Hematopoietic multipotent progenitor cell treated with erythropoietin and hydrocortisone succinate and interleukin-3 and kit ligand, for 6 days (in vitro differentiated cells): ENCODE measurements at places on chromosomes 11 and 22.

DNA sequence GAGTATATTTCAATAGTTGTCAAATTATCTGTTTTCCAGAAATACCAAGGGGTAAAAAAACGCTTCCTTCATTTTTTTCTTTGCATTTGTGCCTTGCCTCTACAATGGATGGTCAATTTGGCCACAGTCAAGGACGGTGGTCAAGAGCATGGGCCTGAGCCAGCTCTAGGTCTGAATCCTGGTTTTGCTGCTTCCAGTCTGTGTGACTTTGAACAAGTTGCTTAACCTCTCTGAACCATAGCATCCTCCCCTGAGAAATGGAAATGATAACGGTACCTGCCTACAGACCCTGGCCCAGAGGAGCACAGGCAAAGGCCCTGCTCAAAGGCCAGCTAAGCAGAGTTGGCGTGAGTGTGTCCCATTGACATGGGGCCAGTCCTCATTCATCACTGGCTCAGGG is 3.1 kb downstream of the PNPLA5 start:
- no peak for DNase-seq

DNA sequence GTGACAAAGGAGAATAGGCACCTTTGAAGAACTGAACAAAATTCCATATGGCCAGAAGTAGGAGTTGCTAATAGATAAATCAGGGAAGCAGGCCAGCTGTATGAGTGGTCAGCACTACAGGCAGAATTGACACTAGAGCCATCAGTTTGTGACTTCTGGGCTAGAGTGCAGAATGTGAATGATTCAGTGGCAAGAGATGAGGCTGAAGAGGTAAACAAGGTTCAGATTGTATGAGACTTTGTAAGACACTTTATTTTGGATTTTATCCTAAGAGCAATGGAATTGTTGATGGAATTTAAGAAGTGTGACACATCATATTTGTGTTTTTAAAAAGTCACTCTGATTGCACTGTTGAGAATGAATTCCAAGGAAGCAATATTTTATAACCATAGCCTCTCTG is 12.9 kb downstream of the BIRC3 start:
- DNase-seq = no peak

GRCh38 chr11:94751218-94751609 is 16.9 kb upstream of the AMOTL1 start:
- DNase-seq = no peak

GRCh38 chr22:39332441-39333064 is 13.1 kb upstream of the RPL3 start:
- peak; percentile 46 for DNase-seq

DNA sequence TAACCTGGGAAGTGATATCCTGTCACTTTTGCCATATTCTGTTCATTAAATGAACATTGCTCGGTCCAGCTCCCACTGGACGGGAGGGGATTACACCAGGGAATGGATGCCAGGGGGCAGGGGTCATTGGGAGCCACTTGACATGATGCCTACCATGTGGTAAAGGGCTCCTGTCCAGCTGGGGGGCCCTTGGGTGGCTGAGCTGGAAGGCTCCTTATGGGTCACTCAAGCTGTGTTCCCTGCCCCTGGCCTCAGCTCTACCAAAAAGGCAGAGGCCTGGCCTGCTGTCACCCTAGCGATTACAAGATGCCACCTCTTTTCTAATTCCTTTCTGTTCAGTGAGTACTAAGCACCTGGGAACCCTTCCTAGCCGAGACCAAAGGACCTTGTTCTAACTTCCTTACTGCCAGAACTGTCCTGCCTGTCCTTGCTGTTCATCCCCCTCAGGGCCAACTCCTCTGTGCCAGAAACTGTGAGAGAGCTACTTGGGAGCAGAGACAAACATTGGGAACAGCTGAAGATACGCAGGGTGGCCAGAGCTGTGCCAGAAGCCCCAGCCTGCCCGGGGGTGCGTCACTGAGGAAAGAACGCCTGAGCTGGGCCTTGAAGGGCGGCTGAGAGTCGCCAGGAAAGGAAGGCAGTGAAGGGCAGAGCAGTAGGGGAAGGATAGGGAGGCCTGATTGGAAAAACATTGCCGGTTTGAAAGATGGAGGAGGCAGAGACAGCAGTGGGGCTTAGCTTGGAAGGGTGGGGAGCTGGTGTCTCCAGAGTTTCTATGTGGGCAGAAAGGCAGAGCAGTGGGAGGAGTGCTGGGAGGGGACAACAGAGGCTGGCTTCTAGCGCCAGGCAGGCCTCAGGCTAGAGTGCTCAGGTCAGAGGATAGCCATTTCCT is 12.7 kb upstream of the UVRAG start:
- DNase-seq = no peak

GRCh38 chr22:28279888-28280287 is 360.8 kb upstream of the PITPNB start:
- DNase-seq = no peak

DNA sequence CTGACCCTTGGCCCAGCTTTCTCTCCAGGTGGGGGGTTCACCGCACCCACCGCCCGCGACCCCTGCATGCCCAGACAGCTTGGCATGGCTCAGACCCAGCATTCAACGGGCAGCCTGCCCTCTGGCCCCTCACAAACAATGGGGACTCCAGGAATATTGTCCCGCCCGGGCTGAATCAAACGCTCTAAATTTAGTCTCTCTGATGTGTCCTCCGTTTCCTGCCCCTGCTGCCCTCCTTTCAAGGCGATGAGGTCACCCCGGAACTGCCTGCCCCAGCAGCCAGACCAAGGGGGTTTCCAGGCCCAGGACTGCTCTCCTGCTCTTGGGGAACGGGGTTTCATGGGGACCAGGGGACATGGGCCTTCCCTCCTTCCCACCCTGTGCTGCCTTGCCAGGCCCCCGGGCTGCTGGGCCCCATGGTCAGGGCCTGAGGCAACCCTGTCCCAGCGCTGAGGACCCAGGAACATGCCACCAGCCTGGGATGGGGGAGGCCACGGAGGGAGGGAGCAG is 10.1 kb upstream of the PDGFB start:
- no peak for DNase-seq

- no peak for DNase-seq
Measured at GRCh38 chr11:67278135-67278938, 10.8 kb upstream of the ANKRD13D start.

DNA sequence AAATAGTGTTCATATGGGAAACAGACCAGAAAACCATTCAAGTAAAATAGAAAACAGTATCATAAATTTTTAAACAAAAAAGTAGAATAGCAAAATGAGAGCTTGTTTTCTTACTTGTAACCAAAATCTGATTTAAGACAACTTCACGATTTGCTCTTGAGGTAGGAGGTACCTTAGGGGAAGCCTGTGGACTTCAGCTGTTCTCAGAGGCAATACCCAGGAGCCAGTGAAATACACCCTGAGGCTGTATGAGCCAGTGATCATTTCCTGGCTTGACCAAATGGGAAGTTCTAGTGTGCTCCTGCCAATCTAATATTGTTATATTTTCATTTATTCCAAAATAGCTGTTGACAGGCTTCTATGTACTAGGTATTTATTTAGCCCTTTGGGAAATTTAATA is 104.8 kb downstream of the ARHGAP42 start:
- DNase-seq = no peak

- DNase-seq = no peak
Measured at GRCh38 chr11:65454311-65454695, 31.7 kb downstream of the NEAT1 start.

GRCh38 chr11:20672575-20672974 is 3.2 kb downstream of the NELL1 start:
- peak; percentile 27 for DNase-seq

DNA sequence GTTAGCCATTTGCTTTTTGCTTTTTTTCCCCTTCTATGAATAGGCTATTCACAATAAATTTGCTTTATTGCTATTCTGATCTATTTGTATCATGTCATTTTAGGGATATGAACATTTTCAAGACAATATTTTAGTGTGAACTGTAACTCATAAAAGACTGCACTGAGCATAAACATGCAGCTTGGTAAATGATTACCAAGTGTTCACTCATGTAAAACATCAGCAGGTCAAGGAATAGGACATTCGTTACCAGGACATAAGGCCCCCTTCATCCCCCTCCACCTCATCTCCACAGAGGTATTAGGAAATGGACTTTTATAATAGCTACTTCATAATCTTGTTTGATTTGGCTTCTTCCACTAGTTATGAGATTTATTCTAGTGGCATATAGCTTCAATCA is 12.4 kb downstream of the NLRP14 start:
- no peak for DNase-seq

DNA sequence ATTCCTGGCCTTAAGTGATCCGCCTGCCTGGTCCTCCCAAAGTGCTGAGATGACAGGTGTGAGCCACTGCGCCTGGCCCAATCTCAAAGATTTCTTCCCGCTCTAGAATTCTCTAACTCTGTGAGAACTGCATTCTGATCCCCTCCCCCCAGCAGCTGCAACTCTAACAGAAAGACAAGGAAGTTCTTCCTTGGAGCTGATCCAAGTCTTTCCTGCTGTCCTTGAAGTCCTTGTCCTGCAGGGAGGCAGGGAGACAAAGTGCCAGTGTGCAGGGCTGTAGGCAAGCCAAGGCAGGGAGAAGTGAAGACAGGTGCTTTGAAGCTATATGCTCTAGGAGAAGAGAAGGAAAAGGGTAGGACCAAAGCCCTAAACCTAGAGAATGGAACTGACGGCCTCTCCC is 9.5 kb upstream of the GGA1 start:
- DNase-seq = no peak

DNA sequence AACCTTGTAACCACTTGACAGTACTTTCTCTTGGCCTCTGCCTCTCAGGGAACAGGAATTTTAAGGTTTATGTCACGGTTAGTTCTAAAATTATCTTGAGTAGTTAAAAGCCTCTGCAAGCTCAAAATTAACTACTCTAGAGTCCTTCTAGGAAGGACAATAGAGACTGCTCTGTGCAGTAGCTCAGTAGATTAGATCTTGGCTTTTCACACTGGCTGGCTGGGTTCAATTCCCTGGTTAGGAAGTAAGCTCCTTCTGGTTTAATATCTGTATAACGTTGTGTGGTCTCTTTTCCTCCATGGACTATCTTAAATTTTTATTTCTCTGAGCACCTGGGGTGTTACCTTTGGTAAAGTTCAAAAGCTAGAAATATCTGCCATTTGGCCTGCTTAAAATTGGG is 109.2 kb downstream of the AASDHPPT start:
- no peak for DNase-seq

- no peak for DNase-seq
Measured at GRCh38 chr11:40619654-40620053, 839.8 kb downstream of the LRRC4C start.

DNA sequence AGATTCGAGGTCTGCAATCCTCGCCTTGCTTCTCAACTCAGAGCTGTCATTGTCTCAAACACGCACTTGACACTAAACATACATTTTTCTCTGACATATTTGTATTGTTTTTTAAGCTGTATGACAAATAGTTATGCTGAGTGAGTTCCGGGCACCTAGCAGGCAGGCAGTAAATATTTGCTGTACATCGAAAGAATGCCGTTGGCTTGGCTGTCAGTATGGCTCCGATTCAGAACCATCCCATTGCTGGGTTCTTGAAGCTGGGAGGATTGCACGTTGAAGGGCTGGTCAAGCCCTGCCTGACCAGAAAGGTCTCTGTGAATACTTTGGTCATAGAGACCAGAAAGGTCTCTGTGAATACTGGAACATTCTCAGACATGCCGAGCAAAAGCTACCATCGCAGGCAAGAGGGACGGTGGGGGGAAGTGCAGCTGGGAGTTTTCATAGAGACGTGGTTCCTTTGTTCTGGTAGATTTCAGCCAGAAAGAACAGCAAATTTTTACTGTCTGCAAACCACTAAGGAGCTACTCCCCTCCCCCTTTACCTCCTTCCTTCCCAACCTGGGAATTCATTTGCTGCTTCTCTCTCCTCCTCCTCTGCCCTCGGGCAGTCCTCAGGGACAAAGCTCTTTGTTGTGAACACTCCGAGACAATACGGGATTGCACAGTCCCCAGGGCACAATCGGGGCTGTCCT is 202.2 kb upstream of the SORL1-AS1 start:
- no peak for DNase-seq

DNA sequence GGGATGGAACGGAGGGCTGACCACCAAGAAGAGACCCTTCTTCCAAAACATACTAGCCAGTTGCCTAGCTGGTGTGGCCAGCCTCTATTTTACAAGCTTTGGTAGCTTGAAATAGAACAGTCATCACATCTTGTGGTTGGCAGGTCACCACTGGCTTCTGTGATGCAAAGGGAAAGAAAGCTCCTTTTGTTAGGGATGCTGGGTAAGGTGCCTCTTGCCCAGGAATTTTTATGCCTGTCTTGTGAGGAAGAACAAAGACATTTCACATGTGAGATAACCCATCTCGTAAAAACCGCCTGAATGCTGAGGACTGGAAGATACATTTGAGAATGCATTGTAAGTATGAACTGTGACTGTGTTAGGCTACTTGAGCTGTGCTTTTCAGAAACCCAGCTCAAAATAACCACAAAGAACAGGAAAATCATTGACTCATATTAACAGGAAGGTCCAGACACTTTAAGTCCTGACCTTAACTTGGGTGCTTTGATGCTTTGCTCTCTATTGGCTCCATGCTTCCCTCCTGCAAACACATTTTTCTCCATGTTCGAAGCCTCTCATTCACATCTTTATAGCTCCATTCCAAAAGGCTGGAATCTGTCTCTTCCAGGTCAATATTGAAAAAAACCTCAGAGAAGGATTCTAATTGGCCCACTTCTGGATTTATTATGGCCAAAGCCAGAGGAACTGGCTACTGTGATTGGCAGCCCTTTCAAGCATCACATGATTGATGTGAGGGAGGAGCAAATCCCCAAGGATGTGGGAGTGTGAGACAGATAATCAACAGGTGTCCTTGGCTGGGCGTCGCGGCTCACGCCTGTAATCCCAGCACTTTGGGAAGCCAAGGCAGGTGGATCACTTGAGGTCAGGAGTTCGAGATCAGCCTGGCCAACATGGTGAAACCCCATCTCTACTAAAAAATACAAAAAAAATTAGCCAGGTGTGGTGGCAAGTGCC is 53.9 kb downstream of the MICAL2 start:
- no peak for DNase-seq

DNA sequence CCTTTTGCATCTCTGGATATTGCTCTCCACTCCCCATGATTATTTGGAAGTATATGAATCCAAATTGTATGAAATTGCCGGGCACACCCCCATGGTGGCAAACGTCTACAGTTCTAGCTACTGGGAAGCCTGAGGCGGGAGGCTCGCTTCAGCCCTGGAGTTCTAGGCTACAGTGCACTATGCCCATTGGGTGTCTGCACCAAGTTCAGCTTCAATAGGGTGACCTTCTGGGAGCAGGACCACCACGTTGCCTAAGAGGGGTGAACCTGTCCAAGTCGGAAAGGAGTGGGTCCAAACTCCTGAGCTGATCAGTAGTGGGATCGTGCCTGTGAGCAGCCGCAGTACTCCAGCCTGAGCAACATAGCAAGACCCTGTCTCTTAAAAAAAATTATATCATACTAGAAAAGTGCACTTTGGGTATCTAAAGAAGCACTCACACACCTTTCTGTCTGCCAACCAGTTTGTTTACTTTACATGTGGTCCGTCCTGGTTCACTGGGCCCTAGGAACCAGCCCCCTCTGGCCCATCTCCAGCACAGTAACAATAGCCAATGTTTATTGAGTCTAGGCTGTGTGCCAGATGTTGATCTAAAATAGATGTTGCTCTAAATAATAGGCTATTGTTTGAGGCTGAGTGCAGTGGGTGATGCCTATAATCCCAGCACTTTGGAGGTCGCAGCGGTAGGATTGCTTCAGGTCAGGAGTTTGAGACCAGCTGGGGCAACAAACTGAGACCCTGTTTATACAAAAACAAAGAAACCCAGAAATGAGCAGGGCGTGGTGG is 16.4 kb upstream of the KAT5 start:
- DNase-seq = no peak
